NCI-H1417 treated with DMSO at 0.1 percent for 48 hours (cell line): ENCODE measurements at places on chromosomes 3 and 15.

GRCh38 chr15:47673232-47673761, 44.0 kb upstream of the SEMA6D start:
- peak; percentile 38 for DNase-seq

GRCh38 chr3:39106281-39106811, 1.1 kb downstream of the GORASP1 start:
- DNase-seq = no peak

- no peak for DNase-seq
These were observed 34.6 kb upstream of the CACNA2D3 start for GRCh38 chr3:54087581-54088410.

DNA sequence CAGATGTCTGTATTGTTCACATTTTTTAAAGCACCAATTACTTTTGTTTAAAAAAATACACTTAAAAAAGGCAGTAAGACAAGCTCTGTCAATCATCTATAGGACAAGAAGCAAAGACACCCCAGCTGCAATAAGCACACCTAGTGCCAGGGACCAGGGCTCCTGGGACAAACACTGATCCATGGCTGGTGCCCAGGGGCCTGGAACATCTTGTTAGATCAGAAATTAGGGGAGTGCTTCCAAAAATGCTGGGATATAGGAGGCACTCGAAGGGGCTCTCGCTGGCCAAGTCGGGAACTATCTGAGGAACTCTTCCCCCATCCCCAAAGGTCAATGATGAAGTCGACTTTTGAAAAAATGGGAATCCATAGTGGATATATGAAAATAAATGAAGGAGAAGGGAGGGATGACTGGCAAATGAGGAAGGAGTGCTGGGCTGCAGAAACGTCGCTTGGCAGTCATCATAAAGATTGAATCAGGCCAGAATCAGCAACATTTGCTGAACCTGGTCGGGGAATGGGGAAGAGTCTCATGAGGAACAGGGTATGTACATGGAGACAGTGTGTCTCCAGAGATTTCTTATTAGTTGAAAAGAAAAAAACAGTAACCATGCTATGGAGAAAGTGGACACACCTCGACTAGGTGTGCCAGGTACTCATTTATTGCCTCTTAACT, 28.5 kb downstream of the TSPAN3 start:
- DNase-seq = no peak
